HuH-7 (cell line): ENCODE measurements at places on chromosomes 3 and 15.

GRCh38 chr3:113405180-113405579 lies 36.1 kb downstream of the CFAP44 start:
- DNase-seq, result no peak

DNA sequence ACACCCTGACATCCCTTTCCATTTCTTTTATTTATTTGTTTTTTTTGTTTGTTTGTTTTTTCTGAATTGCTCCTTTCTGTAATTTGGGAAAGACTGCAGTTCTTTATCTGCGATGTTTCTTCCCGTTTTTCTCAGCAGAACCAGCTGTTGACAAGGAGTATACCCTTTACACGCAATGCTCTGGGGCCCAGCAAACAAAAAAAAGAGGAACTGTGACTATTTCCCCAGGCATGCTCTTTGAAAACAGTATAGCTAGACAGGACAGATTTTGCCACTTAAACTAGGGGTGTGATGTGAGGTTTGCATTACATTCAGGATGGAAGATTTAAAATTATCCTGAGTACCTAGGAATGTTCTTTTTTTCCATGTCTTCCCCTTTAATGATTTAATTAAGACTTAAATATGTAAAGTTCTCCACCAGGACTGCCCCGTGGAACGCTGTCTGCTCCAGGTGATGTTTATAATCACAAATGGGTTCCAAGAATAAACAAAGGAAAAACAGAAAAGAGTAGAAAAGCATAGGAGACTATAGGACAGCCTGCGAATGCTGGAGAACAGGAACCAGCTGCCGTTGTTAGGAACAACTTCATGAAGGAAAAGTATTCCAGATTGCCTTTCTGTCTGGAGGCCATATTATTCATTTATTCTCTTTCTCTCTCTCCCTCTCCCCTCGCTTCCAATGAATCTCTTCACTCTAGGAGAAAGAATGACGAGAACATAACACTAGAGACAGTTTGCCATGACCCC lies 43.3 kb downstream of the TGFBR2 start:
- no peak for DNase-seq

DNA sequence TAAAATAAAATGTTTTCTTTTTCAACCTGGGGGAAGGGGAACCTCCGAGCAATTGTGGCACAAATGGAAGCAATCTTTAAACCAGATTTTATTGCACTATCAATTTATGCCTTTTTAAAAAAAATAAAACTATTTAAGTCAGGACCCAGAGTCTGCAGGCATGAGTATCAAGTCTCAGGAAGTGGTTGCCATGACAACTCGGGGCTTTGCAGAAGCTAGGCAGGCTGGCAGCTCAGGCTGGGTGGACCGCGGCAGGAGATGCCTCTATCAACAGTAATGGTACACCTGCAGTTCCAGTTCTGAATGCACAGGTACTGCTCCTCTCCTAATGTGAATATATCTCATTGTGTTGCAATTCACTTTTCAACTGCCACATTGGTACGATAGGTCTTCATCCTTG lies 447.7 kb downstream of the GABRG3 start:
- no peak for DNase-seq

DNA sequence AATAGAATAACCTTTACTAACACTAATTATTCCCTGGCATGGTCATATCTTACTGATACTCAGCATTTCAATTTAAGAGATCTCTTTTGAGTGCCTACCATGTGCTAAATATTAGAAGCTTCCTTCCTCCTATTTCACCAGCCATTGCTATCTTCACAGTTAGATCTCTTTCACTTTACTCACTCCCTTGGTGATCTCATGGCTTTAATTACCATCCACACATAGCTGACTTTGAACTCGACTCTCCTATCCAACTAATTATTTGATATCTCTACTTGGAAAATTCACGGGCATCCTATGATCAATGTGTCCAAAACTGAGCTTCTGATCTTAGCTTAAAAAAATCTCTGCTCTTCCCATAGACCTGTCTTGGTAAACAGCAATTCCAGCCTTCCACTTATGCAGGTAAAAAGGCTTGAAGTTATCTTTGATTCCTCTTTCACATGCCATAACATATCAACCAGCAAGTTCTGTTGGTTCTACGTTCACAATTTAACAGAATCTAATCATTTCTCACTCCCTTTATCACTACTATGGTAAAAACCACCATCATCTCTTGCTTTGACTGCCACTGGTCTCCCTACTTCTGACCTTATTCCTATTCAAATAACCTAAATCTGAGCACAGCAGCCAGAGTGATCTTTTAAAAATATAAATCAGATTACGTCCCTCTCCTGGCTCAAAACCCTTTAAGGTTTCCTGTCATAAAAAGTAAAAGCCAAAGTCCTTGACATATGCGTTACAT lies 41.8 kb downstream of the HLTF start:
- no peak for DNase-seq

DNA sequence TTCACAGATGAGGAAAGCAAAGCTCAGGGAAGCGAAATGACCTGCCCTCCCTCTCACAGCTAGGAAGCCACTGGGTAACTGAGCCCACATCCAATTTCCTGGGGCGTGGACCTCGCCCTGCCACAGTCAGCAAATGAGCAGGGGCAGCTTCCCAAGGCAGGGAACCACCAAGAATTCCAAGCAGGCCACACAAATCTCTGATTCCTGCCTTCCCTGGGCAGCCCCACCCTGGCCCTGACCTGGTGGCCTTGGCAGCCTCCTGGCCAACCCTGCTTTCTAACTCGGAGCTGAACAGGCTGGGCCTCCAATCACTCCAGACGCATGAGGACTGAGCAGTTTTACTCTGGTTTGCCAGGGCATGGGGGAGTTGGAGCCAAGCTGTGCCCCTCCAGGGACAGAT lies 203.7 kb upstream of the TLE3 start:
- DNase-seq, result no peak

DNA sequence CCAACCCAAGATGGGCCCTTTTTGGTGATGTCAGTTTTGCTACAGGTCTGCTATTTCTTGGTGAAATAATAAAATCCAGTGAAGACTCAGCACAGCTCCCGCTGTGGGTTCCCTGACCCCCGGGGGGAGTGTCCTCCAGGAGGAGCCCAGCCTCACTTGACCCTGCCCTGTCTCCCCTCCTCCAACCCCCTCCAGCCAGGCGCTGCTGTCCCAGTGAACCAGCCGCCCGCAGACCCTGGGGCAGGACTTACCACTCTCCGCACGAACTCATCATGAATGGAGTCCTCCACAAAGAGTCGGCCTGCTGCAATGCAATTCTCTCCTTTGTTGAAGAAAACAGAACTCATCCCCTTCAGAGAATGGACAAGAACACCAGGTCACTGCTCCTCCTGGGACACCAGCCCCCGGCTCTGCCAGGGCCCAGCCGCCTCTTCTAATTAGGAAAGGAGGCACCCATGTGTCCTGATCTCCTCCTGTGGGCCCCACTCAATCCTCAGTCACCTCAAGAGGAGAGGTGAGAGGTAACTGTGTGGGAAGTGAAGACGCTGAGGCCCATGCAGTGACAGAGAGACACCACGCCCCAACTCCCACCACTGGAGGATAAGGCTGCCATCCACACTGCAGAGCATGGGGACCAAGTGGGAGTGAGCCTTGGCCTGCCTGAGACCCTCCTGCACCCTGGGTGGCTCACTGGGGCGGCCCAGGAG lies 28.8 kb upstream of the SLC41A3 start:
- no peak for DNase-seq

- DNase-seq, result no peak
Measured at GRCh38 chr15:70475407-70475781, 288.0 kb downstream of the UACA start.

- DNase-seq, result peak; percentile 71
Measured at GRCh38 chr3:186746008-186746407, 28.8 kb downstream of the KNG1 start.

DNA sequence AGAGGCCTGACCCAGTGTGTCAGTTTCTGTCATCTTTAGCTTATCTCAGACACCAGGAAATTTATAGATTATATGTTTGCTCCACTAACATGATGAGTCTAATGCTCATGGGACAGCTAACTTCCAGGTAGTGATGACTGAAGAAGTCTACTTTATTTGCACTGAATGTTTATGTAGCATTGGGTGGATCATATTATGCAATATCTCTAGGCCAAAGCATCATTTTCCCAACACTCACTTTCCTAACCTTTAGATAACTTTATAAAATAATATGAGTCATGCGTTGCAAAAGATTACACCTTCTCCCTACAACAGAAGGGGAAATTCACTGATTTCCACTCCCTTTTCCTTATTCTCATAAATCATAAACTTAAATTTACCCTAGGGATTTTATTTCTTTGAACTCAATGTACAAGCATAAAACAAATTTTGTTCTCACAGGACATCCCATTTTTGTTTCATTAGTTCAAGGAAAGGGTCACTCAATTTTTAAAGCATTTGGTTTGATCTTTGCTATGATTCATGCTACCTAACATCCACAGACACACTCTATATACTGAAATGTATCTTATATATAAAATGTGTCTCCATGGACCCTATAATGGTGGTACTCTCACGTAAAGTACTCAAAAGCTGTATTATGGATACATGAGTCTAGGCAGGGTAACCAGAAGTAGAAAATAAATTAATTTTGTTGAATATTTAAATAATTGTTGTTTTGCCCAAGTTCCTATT lies 225.2 kb downstream of the WDR72 start:
- DNase-seq, result no peak

DNA sequence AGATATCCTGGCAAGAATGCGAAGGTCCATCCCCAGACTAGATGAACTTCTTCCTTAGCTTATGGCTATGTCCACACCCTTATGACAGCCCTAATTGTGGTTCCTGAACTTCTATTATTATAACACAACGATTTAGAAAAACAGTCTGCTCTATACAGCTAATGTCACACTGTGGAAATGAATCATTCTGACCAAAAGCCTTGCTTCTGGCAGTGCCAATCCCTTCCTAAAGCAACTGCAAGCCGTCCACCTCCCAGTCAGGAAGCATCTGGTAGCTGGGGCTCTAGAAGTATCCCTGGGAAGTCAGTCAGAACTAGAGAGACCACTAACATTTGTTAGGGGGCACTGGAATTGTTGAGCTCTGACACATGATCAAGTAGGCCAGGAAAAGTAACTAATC lies 45.0 kb downstream of the MYO5A start:
- DNase-seq, result no peak

GRCh38 chr3:107414325-107414964 lies 37.2 kb downstream of the CCDC54 start:
- no peak for DNase-seq

- DNase-seq, result no peak
Measured at GRCh38 chr3:61181874-61182273, 69.4 kb downstream of the FHIT start.

GRCh38 chr15:51812598-51812997 lies 16.9 kb upstream of the TMOD3 start:
- no peak for DNase-seq

GRCh38 chr3:58345457-58345856 lies 12.8 kb downstream of the PXK start:
- no peak for DNase-seq

DNA sequence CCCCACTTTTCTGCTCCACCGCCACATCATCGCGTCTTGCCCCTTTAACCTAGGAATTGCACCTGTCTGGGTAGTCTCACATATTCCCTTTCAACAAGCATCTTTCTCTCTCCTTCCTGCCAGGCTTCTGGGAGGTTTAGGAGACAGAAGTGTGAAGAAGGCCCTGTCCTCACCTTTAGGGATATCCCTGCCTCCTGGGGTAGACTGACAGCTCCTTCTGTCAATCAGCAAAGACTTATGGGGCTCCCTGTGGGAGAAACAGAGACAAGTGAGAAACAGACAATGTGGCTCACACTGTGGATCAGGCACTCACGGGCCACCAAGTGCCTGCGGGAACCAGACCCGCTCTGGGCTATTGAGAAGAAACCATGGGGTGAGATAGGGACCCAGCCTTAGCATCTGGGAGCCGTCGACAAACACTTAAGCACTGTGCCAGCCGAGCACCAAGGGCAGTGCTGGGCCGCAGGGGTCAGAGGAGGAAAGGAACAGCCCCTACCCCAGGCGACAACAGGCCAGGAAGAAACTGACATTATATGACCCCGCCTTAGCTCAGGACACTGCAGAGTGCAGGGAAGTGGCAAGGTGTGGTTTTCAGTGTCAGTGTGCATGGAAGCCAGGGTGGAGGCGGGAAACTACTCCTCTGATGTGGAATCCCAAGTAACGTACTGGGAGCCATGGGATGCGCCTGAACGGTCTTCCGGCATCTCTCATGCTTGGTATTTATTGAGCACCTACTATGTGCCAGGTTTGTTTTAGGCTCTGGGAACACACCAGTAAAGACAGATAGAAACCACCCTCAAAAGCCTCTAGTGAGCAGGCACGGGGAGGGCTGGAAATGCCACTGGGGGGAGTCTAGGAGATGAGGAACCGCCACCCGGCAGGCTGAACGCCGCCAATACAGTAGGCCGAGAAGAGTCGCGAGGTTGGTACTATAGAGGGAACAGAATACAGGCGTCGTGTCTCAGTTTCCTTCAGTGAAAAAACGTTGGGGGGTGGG lies 1.8 kb downstream of the EFCC1 start:
- no peak for DNase-seq

DNA sequence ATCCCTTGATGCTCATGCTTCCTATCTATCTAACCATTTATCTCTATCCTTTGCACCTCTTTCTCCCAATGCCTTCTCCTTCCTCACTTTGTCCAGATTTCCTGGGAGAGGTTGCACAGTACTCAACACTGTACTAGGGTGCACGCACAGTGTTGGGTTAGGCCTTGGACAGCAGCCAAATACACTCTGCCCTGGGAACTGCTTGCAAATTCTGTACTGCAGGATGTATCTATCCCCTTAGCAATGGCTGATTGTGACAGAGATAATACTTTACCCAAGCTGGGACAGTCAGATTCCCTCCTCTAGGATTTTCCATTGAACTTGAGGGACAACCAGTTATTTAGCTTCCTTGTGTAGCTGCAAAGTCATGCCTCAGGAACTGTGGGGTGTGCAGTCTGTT lies 113.3 kb downstream of the IL20RB start:
- no peak for DNase-seq

DNA sequence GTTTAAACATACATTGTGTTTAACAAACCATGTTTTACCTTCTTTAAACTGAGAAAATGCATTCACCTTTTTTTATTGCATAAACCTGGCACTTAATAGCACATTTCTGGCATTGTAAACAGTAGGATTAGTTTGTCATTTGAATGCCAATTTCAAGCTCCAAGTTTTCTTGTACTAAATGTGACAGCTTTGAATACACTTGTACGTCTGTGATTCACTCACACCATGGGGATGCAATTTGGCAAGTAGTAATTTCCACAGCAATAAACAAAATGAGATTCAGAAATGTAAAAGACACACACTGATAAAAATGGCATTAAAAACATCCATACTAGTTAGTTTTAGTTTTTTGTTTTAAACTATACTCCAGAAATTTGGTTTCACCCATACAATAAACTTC lies 598.9 kb downstream of the SI start:
- no peak for DNase-seq

DNA sequence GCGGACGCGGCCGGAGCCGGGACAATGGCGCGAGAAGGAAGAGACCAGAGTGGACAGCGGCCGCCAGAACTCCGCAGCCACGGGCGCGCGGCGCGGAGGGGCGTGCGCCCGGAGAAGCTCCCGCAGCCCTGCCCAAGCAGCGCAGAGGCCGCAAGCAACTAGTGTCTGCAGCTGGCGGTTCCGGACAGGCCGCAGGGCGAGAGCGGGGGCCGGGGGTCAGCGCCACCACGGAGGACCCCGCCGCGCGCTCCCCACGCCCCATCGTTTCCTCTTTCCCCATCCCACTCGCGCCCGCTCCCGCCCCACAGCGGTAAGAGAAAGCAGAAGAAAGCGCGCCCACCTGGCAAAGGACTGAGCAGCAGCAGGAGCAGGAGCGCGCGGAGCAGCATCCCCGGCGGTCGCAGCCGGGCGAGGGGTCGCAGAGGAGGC lies 440 bp downstream of the PRTG start:
- DNase-seq, result peak; percentile 46

GRCh38 chr15:74383695-74384565 lies 16.5 kb upstream of the CYP11A1 start:
- no peak for DNase-seq
